Activated T-cell treated with anti-CD3 and anti-CD28 coated beads for 4 hours (primary cell): ENCODE measurements at places on chromosomes 12 and 14.

DNA sequence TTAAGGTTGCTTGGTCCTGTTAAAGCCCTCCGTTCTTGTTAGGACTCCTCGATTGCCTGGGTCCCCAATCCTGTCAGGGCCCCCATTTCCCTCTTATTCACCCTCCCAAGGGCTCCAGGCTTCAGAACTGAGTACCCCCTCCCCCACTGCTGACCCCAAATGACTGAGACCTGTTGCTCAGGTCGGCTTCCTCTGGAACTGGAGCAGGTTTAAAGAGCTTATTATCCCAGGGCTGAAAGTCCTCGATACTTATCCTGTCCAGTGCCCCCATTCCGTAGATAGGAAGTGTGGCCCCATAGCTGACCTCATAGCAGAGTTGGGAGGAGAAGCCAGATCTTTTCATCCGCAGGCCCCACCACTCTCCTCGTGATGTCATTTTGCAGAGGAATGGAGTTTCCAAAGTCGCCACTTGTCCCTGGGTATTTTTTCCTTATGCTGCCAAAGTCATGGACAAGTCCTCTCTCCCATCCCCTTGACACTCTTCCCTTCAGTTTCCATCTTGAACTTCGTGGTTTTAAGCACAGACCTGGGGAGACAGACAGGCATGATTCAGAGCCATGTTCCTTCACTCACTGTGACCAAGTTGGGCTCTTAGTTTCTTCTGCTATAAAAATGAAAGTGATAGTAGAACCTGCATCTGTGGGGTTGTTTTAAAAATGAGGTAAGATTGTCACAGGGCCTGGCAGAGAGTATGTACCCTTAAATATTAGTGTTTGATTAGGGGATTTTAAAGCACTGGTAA, 1.2 kb downstream of the USP30 start:
- DNase-seq, result peak; percentile 4

DNA sequence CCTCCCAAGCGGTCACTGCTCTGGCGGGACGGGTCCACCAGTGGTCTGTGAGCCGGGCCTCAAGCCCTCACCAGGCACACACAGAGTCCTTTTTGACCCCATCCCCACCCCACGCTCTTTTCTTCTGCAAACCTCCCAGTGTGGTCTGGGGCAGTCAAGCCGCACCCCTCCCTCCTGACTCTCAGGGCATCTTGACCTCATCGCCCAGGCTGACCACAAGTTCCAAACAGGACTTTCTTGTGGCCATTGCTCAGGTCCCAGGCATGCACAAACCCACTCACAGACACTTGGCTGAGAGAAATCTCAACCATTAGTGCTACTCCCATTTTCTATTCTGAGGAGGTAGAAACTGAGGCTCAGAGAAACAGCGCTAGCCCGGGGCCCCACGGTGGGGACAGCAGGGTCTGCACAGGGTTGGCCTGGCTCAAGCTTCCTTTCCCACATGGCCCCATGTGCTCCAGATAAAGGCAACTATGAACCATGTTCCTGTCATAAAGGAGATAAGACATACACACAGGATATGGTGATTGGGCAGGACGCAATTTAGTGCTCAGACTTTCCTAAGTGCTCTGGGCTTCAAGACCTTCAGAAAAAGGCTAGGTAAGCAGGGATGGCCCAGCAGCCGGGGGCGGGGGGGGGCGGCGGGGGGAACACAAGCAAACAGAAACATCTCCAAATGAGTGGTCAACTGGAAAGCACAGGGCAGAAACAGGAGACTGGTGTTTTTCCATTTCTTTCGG, 69.6 kb downstream of the ITPK1 start:
- no peak for DNase-seq

DNA sequence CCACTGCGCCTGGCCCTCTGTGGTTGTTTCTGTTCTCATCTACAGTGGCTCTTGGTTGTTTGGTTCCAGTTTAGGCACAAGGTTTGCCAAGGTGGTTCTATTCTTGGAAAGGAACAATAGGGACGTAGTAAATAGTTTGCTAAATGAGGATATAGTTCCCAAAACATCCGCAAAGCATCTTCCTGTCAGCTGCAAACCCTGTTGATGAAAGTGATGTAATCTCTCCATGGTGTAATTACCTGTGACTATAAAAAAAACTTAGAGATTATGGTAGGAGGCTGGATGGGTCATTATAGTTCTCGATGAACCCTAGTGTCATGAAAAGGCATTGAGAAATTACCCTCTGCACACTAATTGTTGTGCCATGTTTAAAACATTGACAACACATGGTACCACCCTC, 52.9 kb downstream of the SUSD6 start:
- DNase-seq, result no peak

DNA sequence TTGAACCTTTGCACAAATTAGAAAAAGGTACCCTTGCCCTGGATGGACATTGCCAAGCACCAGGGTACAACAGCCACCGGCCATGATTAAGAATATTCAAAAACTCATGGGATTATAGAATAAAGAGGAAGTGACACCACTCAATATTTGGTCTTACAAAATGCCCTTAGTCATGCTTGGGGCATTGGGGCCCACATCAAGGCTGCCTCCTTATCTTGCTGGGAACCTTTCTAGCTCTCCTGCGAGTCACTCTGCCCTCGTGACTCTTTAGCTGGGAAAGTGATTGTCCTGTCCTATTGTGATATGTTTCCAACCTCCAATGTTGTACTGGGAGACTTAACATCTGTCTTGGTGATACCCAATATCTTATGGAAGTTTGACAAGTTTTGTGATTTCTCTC, 57.8 kb downstream of the GTF2A1 start:
- no peak for DNase-seq

DNA sequence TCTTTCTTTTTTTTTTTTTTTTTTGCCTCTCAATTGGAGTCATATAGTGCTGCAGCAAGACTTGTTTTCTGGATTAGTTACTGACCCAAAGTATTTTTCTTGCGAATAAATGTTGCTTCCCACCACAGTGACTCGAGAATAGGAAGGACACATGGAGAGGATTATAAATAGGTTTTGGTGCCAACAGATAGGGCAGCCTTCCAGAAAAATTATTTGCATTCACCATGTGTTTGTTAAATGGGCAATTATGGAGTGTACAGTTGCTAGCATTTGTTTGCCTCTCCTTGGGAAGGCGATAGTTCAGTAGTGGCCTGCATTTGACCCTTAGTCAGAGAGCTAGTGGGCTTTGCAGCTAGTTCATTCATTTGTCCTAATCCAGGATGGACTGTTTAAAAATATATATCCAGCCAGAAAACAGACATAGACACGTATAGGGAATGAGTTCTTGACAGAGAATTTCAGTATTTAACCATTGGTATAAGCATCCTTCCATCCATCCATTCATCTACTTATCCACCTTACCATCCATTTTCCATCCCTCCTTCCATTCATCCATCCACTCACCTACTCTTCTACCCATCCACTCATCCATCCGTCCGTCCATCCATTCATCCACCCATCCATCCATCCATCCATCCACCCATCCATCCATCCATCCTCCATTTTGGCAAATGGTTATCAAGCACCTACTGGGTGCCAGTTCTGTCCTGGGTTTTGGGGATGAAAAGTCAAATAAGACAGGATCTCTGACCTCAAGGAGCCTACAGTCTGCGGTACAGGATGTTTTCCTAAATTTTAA, 67.5 kb downstream of the CHST11 start:
- no peak for DNase-seq

GRCh38 chr12:60043236-60043635, 447.4 kb downstream of the SLC16A7 start:
- DNase-seq, result no peak

DNA sequence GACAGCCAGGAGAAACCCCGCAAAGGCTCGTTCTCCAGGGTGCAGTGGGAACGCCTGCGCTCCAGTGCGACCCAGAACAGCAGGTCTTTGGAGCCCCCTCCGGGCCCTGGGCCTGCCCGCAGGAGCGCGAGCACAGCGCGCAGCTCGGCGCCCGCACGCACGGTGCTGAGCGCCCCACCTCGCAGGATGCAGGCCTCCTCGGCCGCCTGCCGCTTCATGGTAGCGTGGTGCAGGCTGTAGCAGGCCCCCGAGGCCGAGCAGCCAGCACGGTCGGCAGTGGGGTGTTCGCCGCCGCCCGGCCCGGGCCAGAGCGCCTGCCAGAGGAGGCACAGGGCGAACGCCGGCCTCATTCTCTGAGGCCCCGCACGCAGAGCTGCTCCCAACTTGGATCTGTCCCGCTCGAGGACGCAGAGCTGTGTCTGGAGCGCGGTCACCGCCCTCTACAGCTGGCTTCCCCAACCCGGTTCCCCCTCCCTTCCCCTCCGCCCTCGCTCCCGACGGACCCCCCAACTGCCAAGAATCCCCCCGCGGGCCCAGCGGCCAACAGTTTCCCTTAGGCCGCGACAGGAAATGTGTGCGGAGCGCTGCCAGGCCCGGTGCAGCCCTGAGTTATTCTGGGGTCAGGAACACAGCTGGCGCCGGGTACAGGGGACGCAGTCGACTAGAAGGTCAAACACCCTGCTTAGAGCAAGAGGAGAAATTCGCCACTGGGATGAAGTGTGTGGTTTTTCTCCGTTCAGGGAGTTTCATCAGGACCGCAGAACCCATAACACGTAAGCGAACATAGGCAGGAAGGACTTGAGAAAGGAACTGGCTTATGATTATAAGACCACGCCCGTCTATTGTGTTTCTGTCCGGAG, at the start of gene CLEC14A:
TSS of gene CLEC14A (minus strand) at position 421 of the 860 bp plus-strand sequence. CDS start at position 350, 71 bp downstream.
- DNase-seq, result no peak

DNA sequence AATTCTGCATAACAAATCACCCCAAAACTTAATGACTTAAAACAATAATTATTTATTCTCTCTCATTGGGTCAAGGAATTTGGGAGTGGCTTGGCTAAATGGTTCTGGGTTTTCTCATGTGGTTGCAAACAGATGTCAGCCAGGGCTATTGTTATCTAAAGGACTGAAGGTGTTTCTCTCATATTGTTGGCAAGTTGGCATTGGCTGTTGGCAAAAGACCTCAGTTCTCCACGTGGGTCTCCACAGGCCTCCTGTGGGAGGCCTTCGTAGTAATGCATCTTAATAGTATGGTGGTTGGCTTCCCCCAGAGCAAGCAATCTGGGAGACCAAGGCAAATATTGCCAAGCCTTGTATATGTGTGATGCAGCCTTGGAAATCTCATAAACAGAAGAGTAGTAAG, 14.4 kb downstream of the GALNT16 start:
- no peak for DNase-seq

GRCh38 chr14:91125271-91125660, 11.4 kb downstream of the DGLUCY start:
- no peak for DNase-seq
